IPS DF 6.9 (cell line): ENCODE measurements at places on chromosomes 6 and 20.

DNA sequence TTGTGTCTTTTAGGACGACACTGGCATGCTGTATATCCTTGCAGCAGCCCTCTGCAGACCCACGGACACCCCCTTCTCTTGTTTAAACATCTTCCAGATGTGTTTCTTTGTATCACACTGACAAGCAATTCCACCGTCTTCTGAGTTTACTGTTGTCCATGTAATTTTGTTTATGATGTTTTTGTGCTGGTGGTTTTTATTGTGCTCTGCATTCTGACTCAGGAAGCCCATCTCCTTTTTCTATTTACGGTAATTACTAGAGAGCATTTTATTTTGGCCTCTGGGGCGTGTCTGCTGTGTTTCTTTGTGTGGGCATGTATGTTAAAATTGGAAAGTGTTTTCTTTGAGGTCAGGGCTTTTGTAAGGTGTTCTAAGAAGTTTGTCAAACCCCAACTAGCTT, 111.9 kb downstream of the JARID2 start:
- H3K4me1 ChIP-seq: peaks cover 3% of the 10 kb centered on the region; the same call in 1 of the 2 replicates
- no peak overlapping the region for H3K4me3 ChIP-seq

DNA sequence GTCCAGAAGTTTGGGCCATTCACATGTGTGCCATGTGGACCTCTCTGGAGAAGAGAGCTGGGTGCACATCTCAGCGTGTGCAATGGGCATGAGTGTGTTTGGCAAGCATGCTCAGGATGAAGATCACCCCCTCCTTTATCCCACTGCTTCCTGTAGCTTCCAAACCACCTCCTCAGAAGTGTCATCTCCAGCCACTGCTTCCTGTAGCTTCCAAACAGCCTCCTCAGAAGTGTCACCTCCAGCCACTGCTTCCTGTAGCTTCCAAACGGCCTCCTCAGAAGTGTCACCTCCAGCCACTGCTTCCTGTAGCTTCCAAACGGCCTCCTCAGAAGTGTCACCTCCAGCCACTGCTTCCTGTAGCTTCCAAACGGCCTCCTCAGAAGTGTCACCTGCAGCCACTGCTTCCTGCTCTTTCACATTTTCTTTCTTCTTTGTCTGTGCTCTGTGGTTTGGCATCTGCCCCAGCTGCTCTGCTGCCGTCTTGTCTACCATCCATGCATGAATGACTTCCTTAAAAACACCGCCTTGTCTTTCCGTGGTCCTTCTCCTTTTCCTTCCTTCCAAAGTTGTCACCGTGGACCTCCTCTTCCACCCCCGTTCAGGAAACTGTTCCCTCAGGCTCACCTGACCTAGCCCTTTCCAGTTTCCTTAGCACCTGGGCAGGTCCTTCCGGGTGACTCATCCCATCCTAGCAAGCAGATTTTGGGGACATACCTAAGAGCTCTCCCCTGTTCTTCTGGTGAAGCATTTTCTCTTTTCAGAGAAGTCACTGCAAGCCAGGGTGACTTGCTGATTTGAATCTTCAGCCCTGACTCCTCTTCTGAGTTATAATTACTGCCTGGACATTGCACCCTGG, 43.5 kb upstream of the TIAM2 start:
- H3K27me3 ChIP-seq: no peaks in the 10 kb centered on the region
- no peak overlapping the region for H3K27ac ChIP-seq
- H3K36me3 ChIP-seq: no peaks in the 10 kb centered on the region
- H3K4me1 ChIP-seq: no peaks in the 10 kb centered on the region
- no peak for DNase-seq

DNA sequence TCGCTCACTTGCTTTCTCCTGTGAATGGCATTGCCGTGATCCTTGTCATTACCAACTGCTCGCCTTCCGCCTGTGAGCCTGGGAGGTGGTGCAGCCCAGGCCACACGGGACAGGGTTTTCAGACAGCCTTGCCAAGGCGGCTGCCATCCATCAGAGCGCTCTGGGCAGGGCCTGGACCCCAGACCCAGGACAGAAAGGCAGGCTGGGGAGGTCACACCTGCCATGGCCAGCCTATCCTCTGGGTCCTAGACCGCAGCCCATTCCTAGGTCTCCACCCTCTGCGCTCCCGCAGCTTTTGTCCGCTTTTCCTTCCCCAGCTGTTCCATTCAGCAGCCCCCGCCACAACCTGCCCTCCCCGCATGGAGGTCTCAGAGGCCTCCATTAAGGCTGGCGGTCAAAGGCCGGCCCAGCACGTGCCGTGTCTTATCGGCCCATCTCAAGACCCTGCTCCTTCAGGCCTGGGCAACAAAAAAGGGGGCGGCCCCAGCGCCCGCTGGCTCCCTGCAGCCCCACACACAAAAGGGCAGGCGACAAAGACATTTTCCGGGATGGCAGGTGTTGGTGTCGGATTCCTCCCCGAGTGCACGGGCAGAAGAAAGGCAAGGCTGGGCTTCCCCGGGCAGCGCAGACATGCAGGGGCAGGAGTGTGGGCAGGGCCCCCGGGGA, 28.1 kb downstream of the INSM1 start:
- H3K27ac ChIP-seq: no peak overlapping the region
- H3K36me3 ChIP-seq: no peaks in the 10 kb centered on the region; the same call in 1 of the 2 replicates
- no peak for DNase-seq
- peaks cover 4% of the 10 kb centered on the region; the same call in 1 of the 2 replicates for H3K4me1 ChIP-seq

DNA sequence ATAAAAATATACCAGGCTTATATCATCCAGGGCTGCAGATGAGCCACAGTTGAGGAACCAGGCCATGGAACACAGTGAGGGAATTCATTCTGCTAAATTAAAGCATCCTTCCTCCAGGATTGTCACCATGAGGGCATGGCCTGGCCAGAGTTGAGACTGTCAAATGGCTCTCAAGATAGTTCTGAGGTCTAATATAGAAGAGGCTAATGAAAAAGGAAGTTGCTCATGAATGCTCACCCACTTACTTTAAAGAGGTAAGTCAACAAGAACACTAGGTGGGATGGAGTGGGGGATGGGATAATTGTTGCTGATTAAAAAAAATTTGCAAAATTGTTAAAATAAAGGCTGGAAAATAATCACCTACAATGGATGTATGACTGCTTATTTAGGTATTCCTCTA, 72.0 kb upstream of the GCM1 start:
- H3K27ac ChIP-seq: no peak overlapping the region
- H3K4me1 ChIP-seq: no peaks in the 10 kb centered on the region
- H3K4me3 ChIP-seq: no peak overlapping the region
- no peaks in the 10 kb centered on the region for H3K27me3 ChIP-seq
- no peak for DNase-seq
